ENCODE measurements at places on chromosomes 1 and 21. TPM values are rescaled to one million over a fixed set of nuclear protein-coding genes. Genes with fewer than 3 reads are reported as not detected.

DNA sequence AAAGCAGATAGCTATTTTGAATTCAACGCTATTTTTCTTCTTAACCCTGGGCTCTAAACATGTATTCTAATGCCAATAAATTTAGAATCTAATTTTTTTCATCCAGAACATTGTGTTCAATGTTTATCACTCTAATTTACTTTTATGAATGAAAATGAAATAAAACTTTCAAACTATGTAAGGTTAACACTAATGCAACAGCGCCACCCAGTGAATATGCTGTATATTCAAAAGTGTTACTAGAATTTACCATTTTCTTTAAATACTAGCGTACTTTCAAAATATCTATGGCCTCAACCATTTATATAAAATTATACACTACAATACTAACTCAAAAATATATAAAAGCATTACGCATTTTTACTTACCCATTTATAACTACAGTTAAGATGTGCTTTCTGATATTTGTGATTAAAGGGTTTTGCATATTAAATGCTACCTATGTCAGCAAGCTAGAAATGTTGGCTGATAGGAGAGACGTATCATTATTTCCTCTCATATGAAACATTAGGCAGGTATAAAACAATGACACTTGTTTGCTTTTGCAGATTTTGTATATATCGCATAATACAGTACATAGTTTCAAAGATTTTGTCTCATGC lies 5.9 kb upstream of the NUF2 start:
- peak overlapping the region; percentile 42 for H3K4me3 ChIP-seq
- DNase-seq: peak; percentile 41

LEFTY2 gene
- total RNA-seq: not detected

SLAMF6 gene
- total RNA-seq: not detected

LCE1A gene
- total RNA-seq: not detected

DNA sequence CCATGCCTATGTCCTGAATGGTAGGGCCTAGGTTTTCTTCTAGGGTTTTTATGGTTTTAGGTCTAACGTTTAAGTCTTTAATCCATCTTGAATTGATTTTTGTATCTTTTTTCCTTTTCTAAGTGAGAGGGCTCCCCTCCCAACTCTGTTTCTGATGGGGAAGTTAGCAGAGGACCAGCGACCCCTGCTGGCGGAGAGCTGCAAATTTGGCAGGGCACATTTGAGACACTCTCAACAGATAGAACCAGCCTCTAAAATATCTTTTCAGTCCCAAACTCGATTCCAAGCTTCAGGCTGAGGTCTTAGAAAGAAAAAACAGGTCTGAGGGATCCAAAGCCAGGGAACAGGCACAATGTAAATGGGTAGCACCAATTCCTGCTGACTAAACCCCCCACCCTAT lies 32.5 kb downstream of the LRRC3 start:
- H3K36me3 ChIP-seq: peaks cover 25% of the 10 kb centered on the region
- peaks cover 11% of the 10 kb centered on the region for H3K4me1 ChIP-seq
- peak overlapping the region; percentile 49 for H3K4me3 ChIP-seq

DNA sequence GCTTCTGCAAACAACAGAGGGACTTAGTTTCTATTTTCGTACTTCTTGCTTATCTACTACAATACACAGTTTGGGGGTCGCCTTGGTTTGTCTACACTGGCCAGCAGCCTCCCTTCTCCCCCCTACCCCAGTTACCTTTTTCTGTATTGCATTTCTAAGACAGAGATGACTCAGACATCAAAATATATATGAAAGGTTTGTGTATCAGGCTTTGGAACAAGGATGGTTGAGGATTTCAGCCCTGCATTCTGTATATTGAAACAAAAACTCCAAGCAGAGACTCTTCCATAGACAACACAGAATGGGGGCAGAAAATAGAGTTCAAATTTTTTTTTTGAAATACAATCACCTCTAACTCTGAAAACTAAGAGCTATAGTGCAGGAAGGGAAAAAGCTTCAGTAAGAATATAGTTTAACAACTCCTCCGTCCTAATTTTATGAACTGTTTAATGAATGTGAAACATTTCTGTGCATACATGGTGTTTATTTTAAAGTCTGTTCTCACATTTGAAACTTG lies 1.9 kb downstream of the SAMD13 start:
- peaks cover 5% of the 10 kb centered on the region for H3K36me3 ChIP-seq
- no peaks in the 10 kb centered on the region for H3K27me3 ChIP-seq
- H3K4me1 ChIP-seq: peaks cover 48% of the 10 kb centered on the region
- H3K4me3 ChIP-seq: peak overlapping the region; percentile 74
- peak overlapping the region; percentile 72 for H3K27ac ChIP-seq
- no peak for DNase-seq

DNA sequence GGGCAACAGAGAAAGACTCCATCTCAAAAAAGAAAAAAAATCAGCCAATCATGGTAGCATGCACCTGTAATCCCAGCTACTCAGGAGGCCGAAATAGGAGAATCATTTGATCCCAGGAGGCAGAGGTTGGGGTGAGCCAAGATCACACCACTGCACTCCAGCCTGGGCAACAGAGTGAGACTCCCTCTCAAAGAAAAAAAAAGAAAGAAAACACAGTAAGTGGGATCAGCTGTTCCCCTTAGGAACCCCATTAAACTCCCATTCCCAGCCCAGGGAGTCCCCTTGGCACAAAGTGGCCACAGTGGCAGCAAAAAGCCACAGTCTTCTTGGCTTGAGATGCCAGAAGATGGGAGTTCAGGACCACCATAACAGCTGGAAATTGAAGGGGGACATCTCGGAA lies 9.1 kb downstream of the TMEM50B start:
- H3K27ac ChIP-seq: no peak overlapping the region
- H3K27me3 ChIP-seq: no peaks in the 10 kb centered on the region
- H3K36me3 ChIP-seq: peaks cover 7% of the 10 kb centered on the region
- H3K4me3 ChIP-seq: no peak overlapping the region
- H3K4me1 ChIP-seq: no peaks in the 10 kb centered on the region

- peaks cover 23% of the 10 kb centered on the region for H3K4me1 ChIP-seq
- peak overlapping the region; percentile 75 for H3K27ac ChIP-seq
- no peaks in the 10 kb centered on the region for H3K27me3 ChIP-seq
Measured at GRCh38 chr1:223081181-223081994, 61.7 kb downstream of the TLR5 start.

DNA sequence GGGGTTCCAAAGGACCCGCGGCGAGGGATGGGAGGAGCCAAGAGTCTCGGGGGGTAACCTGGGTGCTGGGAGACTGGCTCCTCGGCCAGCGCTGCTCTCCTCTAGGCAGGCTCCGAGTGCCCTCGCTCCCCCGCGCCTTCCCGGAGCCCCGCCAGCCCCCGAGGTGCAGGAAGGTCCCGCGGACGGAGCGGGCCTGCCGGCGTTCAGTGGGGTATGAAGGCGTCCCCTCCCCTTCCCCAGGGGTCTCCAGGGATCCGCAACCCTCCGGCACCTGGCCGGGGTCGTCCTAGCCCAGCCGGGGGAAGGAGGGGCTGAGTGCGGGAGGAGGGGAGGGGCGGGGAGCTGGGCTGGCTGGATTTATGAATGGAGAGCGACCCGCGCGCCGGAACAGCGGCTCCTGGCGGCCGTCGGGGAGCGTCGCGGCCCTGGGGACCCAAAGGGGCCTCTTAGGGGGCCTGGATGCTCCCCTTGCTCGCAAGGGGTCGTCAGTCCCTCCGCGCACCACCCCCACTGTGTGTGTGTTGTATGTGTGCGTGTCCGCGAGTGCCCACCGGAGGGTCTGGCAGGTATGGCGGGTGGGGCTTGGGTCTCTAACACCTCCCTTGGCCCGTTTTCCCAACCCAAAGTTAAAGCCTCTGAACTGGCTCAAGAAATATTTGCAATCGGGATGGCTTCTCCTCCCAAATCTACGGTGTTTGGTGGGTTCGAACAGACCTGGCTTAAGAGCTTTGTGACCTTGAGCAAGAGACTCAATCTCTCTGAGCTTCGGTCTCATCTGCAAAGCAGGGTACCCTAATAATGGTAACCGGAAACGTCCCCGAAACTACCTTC lies 642 bp downstream of the HCRTR1 start:
- DNase-seq: peak; percentile 75
- H3K27ac ChIP-seq: no peak overlapping the region
- H3K4me1 ChIP-seq: peaks cover 10% of the 10 kb centered on the region
- peak overlapping the region; percentile 82 for H3K4me3 ChIP-seq
- H3K27me3 ChIP-seq: peaks cover 30% of the 10 kb centered on the region
- no peaks in the 10 kb centered on the region for H3K36me3 ChIP-seq

CLCNKB gene
- total RNA-seq: 0.30 TPM

GRCh38 chr1:75861831-75862230 lies 65.1 kb downstream of the MSH4 start:
- H3K4me3 ChIP-seq: no peak overlapping the region
- H3K36me3 ChIP-seq: no peaks in the 10 kb centered on the region
- DNase-seq: no peak
- H3K27me3 ChIP-seq: no peaks in the 10 kb centered on the region

DNA sequence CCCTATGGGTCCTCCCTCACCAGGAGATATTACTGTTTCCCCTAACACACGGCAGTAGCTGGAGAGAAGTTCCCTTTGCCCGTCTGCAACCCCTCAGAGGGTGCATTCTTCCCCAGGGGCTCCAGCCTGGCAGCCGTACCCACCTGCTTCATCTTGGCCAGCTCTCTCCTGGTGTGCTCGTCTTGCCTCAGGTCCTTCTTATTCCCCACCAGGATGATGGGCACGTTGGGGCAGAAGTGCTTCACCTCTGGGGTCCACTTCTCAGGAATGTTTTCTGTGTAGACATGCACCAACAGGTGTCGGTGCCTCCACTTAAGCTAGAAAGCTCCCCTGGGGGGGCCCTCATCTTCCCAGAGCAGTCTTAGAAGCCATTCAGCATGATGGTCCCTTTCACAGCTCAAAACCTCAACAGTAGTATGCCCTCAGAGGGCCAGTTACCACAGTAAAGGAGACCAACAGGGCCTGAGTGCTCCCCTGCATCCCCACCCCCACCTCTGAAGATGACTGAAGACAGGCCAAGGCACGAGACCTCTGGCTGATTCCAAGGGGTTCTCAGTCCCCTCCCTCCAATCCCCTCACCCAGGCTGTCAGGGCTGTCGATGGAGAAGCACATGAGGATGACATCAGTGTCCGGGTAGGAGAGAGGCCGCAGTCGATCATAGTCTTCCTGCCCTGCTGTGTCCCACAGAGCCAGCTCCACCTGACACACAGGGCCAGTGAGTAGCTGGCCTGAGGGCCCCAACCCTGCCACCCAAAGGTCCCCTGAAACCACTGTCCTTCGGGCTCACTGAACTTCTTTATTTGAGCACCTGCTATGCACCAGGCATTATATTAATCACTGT lies 4.3 kb downstream of the RHOC start:
- H3K4me1 ChIP-seq: peaks cover 71% of the 10 kb centered on the region
- peaks cover 7% of the 10 kb centered on the region for H3K36me3 ChIP-seq
- peak overlapping the region; percentile 78 for H3K4me3 ChIP-seq
- peaks cover 6% of the 10 kb centered on the region for H3K27me3 ChIP-seq
- H3K27ac ChIP-seq: peak overlapping the region; percentile 65
- no peak for DNase-seq

CELA3B gene
- total RNA-seq: not detected

DNA sequence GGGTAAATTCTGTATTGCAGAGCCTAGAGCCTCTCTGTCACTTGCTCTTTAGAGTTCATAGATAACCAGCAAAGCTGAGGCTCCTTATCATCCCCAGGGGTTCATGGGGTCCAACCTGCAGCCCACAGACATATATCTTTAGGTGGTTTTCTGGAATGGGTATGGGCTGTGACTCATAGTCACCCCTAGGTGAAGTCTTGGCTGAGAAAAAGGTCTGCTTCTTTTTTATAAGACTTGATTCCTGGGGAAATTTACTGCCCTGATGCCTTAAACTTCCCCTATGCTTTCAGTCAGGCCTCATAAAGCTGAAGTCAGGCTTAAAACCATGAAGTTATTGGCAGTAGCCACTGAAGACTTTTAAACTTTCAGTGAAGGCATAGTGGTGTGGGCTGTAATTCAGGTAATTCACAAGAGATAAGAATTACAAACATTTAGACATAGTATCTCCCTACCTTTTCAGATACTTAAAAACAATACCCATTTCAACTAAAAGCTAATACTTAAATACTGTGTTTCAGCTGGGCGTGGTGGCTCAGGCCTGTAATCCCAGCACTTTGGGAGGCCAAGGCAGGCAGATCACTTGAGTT lies 46.8 kb downstream of the MACO1 start:
- H3K4me1 ChIP-seq: peaks cover 13% of the 10 kb centered on the region
- H3K36me3 ChIP-seq: no peaks in the 10 kb centered on the region
- no peak overlapping the region for H3K4me3 ChIP-seq
- DNase-seq: no peak
- no peaks in the 10 kb centered on the region for H3K27me3 ChIP-seq

- no peak for DNase-seq
- H3K27ac ChIP-seq: no peak overlapping the region
- H3K36me3 ChIP-seq: no peaks in the 10 kb centered on the region
- no peak overlapping the region for H3K4me3 ChIP-seq
Measured at GRCh38 chr1:58310469-58310868, 236.1 kb downstream of the OMA1 start.

- DNase-seq: no peak
- no peak overlapping the region for H3K4me3 ChIP-seq
- peaks cover 2% of the 10 kb centered on the region for H3K27me3 ChIP-seq
- H3K27ac ChIP-seq: no peak overlapping the region
Measured at GRCh38 chr1:92989936-92990583, 28.8 kb upstream of the DIPK1A start.

GRCh38 chr1:55670331-55671082 lies 455.3 kb upstream of the USP24 start:
- H3K36me3 ChIP-seq: no peaks in the 10 kb centered on the region
- DNase-seq: no peak
- no peaks in the 10 kb centered on the region for H3K4me1 ChIP-seq
- H3K27ac ChIP-seq: no peak overlapping the region
- no peak overlapping the region for H3K4me3 ChIP-seq
- no peaks in the 10 kb centered on the region for H3K27me3 ChIP-seq

HMGN1 gene
- 589 TPM for total RNA-seq

HLX gene
- total RNA-seq: 0.43 TPM

DNA sequence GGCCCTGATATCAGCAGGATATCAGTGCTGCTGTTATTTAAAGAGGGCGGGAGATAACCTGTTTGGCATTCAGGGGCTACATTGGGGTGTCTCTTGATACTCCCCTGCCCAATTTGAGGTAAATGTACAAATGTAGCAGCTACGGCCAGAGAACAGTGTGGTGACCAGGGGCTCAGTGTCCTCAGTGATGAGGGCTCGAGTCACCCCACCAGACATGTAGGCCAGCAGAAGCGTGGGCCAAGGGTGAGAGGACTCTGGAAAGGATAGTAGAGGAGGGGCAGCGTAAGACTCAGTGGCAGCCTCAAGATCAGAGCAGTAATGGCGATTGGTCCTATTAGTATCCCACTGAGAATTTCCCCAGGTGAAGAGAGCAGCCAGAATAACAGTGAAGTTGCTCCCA lies 108.4 kb downstream of the XCL2 start:
- H3K4me3 ChIP-seq: no peak overlapping the region
- no peaks in the 10 kb centered on the region for H3K36me3 ChIP-seq
- no peak overlapping the region for H3K27ac ChIP-seq
- DNase-seq: no peak
- peaks cover 7% of the 10 kb centered on the region for H3K27me3 ChIP-seq

DNA sequence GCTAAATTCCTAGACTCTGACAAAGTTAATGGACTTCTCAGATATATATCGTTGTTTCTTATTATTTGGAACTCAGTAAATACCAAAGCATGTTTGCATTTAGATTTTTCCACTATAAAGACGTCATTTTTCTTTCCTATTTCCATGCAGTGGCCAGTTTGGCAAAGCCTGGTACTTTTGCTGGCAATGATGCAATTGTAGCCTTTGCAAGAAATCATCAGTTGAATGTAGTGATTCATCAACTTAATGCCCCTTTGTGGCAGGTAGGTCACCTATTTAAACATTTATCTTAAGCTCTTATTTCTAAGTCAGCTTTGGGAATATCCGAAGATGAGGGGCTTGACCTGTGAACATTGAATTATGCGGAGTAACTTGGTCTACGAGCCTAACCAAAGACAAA lies 12.0 kb downstream of the OTUD3 start:
- H3K4me3 ChIP-seq: no peak overlapping the region
- H3K27me3 ChIP-seq: no peaks in the 10 kb centered on the region
- H3K36me3 ChIP-seq: peaks cover 31% of the 10 kb centered on the region
- no peak overlapping the region for H3K27ac ChIP-seq
- H3K4me1 ChIP-seq: peaks cover 11% of the 10 kb centered on the region
